ENCODE measurements at places on chromosomes 13 and 19. TPM values are rescaled to one million over a fixed set of nuclear protein-coding genes. Genes with fewer than 3 reads are reported as not detected.

GRCh38 chr13:33723365-33723764, 94.6 kb upstream of the RFC3 start:
- no peak for DNase-seq

DNA sequence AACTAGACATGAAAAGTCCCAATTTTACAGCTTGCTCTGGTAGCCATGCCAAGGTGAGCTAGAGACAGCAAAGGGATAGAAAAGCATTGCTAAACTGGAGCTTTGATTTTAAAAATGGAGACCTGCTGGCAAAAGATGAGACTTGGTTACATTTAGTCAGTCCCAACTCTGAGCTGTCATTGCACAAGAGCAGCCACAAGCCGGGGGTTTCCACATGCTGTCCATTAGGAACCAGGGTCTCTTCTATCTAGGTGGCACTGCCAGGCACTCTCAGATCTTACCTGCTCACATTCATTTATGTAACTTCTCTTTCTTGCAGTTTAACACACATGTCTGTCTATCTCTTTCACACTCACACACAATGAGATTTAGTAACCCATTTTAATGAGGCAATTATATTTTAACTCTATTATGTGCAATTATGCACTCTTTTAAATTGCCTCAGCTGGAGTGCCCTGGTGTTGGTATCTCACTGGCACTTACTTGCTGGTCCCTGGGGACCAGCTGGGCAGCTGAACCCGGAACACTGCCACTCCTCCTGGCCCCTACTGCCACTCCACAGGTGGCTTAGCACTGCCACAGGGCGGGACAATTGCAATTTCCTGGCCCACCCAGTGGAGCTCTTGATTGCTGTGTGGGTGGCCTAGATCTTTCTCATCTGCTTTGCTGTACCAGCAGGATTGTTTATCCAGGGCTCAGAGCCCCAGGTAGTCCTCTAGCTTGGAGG, 112.5 kb downstream of the COG6 start:
- no peak for DNase-seq

- no peak for DNase-seq
Observed at GRCh38 chr19:41871573-41872383, 5.3 kb upstream of the CD79A start.

The KLK12 gene
- not detected for total RNA-seq

The SLC10A2 gene
- total RNA-seq: not detected

The TUBB4A gene
- total RNA-seq: 9.2 TPM

The KIR2DL4 gene
- not detected for total RNA-seq
